ENCODE measurements at places on chromosomes 2 and 18.

DNA sequence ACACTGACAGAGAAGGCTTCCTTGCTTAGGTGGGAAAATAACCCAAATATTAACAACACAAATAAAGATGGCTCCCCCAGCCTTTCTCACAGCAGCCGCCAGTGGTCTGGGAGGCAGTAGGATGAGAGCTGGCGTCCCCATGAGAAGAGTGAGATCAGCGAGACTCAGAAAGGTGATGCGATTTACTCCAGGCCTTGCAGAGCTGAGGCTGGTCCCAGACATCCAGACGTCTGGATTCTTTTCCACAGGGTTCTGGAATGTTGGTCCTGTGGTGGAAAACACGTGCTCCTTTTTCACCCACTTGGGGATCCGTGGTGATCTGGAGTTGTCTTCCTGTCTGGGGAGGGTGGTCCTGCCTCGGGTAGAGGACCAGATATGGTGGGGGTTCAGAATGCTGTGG is 190.6 kb downstream of the CTIF start:
- DNase-seq = no peak

DNA sequence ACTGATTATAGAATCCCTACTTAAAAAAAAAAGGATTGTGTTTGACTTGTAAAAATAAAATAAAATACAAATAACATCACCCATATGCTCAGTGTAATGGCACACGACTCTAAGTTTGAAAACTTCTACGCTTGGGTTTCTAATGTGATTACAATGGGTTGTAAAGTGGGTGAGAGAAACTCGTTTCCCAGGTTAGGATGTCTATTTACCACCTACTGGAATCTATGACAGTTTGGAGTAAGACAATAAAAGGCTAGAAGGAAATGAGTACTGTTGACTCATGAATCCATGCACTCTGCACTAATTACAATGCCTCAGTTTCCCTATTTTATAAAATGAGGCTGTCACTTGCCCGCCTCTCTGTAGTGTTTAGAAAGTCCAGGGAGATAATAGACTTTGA is 204.2 kb upstream of the FBXO11 start:
- DNase-seq = no peak

- DNase-seq = no peak
Observed at GRCh38 chr2:12513339-12513738, 203.4 kb upstream of the TRIB2 start.

GRCh38 chr2:14530506-14530905 is 102.0 kb upstream of the LRATD1 start:
- DNase-seq = no peak

Data from HAP-1 (cell line).